ENCODE measurements at places on chromosomes 6 and 20. TPM values are rescaled to one million over a fixed set of nuclear protein-coding genes. Genes with fewer than 3 reads are reported as not detected.

DNA sequence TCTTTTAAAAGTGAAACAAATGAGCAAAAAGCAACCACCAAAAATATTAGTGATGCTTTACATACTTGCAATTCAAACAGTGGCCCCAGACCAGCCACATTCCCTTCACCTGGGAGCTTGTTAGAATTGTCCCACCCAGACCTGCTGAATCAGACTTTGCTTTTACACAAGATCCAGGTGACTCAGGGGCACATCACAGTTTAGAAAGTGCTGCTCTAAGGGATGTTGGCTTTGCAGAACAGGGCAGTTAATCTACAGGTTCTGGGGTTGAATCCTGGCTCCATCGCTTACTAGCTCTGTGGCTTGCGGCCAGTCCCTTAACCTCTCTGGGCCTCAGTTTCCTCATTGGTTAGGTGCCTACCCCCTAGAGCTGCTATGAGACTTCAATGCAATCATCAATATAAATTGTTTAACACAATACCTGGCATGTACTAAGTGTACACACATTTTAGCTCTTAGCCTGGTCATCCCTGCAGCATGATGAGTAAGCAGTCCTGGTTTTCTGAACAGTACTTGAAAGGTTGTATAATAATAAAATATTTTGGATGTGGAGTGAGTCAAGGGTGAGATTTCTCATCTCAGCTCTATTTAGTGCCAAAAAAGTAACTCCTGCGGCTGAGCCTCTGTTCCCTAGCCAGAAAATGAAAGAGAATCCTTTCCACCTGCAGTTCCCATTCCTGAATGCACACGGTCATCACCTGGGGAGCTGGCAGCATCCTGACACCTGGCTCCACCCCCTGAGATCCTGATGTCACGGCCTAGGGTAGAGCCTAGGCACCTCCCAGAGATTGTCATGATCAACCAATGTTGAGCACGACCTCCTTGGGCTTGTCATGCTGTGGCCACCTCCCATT, 162.7 kb downstream of the ANKRD60 start:
- peak; percentile 60 for DNase-seq

DNA sequence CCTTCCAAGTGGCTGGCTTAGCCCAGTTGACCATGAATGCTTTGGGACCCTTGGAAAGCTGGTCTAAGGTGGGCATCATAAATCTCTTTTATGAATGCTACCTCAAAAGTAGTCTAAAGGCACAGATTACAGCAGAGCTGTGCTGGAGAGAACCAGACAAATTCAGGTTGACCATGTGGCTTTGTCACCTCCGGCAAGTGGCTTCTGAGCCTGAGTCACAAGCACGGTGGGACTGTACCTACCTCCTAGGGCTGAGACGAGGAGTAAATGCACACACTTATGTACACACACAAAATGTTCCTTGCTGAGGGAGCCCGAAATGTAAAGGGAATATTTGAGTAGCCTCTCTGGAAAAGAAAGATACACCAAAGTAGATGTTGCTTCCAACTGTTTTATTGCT, 155.9 kb downstream of the NFATC2 start:
- no peak for DNase-seq

DNA sequence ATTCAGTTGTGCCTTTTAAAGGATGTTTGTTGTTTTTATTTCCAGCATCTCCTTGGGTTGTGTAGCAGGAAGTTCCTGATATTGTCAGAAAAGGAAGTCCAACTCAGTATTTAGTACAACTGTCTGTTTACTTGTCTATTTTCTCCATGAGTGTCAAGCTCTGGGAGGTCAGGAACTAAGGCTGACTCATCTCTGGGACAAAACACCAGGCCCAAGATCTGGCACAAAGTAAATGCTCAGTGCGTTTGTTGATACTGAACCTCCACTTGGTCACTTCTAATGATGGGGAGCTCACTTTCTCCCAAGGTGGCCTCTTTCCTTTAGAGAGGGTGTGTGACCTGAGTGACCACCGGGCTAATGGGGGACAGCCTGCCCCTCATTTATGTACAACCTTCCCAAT, 12.6 kb upstream of the PIGU start:
- DNase-seq, result no peak

ZSCAN16 gene
- total RNA-seq, result 1.7 TPM

GRCh38 chr20:56621730-56622129, 7.4 kb upstream of the TFAP2C start:
- no peak for DNase-seq

DNA sequence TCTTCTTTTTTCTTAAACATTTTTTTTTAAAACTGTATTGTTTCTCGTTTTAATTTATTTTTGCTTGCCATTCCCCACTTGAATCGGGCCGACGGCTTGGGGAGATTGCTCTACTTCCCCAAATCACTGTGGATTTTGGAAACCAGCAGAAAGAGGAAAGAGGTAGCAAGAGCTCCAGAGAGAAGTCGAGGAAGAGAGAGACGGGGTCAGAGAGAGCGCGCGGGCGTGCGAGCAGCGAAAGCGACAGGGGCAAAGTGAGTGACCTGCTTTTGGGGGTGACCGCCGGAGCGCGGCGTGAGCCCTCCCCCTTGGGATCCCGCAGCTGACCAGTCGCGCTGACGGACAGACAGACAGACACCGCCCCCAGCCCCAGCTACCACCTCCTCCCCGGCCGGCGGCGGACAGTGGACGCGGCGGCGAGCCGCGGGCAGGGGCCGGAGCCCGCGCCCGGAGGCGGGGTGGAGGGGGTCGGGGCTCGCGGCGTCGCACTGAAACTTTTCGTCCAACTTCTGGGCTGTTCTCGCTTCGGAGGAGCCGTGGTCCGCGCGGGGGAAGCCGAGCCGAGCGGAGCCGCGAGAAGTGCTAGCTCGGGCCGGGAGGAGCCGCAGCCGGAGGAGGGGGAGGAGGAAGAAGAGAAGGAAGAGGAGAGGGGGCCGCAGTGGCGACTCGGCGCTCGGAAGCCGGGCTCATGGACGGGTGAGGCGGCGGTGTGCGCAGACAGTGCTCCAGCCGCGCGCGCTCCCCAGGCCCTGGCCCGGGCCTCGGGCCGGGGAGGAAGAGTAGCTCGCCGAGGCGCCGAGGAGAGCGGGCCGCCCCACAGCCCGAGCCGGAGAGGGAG, 580 bp downstream of the VEGFA start:
- peak; percentile 76 for DNase-seq

- DNase-seq, result no peak
Observed at GRCh38 chr6:16817594-16817993, 56.3 kb upstream of the ATXN1 start.

DNA sequence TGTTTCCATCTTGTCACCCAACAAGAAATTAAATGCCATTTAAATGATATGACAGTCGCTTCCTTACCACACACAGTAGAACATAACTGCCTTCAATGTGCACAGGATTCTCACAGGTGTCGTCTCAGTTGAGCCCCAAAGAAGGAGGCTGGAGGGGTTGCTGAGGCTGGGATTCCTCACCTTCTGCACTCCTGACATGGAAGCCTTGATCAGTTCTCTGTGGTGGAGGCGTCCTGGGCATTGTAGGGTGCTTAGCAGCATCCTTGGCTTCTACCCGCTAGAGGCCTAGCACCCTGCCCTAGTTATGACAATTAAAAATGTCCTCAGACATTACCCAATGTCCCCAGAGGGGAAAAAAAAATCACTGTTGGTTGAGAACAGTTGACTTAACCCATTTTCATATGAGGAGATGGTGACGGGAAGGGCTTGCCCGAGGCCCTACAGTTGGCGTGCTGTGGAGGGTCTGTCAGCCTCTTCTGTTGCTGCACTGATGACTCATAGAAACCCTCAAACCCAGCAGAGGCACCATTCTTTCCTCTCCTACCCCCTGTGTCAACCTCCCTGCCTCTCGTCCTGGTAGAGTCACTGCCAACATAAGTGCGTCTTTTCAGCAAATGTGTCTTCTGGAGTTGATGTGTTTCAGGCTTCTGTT, 19.3 kb upstream of the ZNF831 start:
- DNase-seq, result no peak

C6orf47 gene
- 5.9 TPM for total RNA-seq

GRCh38 chr6:91075244-91075976, 488.5 kb upstream of the MAP3K7 start:
- DNase-seq, result no peak

DNA sequence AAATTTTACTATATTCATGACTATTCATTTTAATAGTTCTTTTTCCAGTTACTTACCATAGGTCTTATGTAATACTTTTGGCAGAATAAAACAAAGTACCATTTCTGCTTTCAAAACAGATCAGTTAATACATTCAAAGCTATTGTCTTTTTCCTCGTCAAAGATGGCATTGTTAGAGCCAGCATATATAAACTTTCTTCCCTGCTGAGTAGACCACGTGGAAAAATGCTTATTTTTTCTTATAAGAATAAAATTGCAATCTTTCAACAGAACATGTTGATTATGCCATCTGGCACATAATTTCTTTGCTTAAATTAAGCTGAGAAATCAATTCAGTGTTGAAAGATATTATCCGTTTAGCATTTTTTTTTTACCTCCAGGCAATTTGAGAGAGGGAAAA, 34.9 kb upstream of the EXOC2 start:
- no peak for DNase-seq

CMTR1 gene
- total RNA-seq, result 33.8 TPM

DNA sequence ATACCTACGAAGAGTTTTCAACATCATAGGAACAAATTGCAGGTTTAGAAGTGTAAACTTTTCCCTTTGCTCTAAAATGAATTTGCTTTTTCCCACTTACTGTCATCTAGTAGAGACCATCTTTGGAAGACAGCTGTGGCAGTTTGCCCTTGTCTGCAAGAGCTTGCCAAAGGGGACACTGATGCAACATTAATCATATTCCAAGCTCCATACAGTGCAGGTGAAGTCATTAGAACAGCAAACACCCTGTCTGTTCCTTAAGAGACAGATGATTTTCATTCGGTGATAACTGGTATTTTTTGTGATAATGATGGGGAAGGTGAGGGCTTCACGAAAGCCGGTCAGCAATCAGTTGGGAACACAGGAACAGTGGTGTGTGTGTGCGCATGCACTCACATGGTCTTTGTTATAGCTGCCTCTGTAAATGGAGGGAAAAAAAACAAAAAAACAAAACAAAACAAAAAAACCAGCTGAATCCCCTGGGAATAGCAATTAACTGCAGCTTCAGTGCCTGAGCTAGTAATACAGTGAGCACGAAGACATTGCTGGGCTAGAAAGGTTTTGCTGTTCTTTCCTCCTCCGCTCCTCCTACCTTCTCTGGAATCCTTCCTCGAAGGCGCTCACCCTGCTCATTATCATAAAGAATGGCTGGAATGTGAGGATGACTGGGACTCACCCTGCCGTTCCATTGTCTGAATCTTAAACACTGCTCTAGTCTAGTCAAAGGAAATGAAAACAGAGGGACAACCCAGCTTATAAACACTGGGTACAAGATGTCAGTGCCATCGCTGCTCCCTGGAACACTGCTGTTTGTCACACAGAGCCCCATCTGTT, 35.2 kb upstream of the KIF13A start:
- DNase-seq, result no peak

PRL gene
- not detected for total RNA-seq

FNDC1 gene
- 0.05 TPM for total RNA-seq

DNA sequence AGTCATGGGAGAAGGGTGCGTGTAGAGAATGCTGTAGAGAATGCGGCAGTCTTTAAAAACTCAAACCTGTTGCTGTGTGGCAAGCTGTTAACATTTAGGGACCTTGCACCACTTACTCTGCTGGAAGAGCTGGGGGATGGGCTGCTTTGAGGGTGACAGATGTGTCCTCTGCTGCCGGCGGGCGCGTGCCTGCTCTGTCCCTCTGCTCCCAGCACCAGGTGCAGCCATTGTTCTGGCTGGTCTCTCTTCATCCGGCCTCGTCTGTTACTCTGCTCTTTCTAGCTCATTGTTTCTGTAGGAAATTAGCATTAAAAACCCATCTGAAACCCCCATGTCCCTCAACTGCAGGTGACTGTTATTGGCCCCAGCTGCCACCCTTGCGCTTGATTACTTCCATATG, 78.5 kb downstream of the CBFA2T2 start:
- no peak for DNase-seq

DNA sequence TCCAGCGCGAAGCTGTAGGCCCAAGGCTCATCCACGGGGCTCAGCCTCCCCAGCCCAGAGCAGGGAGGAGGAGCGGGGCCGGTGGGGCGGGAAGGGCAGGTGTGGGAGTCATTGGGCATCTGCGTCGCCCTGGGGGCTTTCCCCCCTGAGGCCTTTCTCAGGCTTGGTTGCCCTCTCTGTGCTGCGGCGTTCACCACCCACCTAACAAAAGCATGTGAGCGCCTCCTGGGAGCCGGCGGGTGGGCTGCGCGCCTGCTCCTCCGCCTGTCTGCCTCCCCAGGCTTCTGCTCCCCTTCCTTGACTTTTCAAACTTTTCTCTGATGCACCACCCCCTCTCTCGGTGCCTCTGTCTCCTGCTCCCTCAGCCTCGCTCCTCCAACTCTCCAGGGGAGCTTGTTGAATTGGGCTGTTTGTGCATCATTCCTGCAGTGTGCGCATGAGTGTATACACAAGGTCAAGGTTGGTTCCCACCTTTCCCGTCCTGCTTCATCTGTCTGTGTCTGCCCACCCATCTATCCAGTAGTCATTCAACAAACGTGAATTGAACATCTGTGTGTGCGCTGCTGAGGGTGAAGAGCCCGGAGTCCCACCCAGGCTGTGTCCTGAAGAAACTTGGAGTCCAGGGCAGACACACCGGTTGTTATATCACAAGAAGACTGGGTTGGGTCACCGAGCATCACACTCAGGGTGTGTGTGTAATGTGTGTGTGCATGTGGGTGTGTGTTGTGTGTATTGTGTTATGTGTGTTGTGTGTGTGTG, 82.4 kb upstream of the NNAT start:
- DNase-seq, result no peak

DNA sequence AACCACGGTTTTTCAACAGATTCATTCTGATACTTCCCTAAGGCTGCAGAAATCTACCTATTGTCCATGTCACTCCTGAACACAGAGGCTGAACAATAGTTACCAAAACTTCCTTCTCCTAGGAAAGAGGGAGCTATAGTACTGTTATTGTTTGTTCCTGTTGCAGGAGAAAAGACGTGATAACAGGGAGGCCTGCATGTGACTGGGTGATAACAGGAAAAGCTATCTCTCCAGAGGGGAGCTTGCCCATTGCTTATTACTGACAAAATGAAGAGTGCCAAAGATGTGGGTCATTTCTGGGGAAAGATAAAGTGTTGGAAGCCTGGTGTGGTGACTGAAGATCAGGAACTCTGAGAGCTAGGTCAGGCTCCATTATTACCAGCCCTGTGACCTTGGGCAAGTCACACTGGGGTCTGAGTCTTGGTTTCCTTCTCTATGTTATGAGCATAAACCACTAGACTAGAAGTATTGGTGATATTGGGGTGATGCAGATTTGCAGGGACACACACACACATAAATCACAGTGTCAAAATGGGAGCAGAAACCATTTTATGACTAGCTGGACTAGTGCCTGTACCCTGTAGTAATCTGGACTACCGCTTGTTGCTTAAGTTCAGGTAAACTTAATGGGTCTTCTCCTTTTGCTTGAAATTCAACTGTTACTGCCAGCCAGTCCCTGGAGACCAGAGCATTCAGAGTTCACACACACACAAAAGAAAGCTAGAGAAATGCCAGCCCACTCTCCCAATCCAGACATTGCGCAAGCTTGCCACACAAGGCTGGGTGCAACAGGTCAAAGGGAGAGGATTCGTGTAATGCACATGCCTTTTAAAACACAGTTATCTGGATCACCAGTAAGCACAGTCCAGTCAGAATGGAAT, 136.0 kb upstream of the CNR1 start:
- DNase-seq, result no peak

GRCh38 chr6:81480139-81480538, 272.3 kb downstream of the TENT5A start:
- no peak for DNase-seq

Data from MG63 (cell line).